MCF 10A (cell line): ENCODE measurements at places on chromosomes 1 and 21.

- peaks cover 39% of the 10 kb centered on the region for H3K27me3 ChIP-seq
- no peaks in the 10 kb centered on the region for H3K36me3 ChIP-seq
- H3K4me3 ChIP-seq, result no peak overlapping the region
- DNase-seq, result no peak
- H3K4me1 ChIP-seq, result no peaks in the 10 kb centered on the region
- H3K27ac ChIP-seq, result no peak overlapping the region
These were observed 631.8 kb downstream of the AJAP1 start for GRCh38 chr1:5286244-5286643.

DNA sequence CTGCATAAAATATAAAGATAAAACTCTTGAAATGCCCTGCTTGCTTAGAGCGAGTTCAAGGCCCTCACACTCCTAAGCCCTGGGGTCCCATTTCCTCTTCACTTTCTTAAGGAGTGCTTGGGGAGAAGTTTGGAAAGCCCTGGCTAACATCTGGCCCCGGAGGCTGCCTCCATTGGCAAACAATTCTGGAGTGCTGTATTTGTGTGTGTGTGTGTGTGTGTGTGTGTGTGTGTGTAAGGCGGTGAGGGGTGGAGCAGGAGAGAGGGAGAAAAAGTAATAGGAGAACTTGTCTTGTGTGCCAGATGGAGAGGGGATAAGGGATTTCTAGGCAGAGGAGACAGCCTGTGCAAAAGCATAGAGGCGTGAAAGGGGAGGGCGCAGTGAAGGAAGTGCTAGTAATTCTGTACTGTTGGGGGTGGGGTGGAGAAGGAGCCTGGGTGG lies 578 bp upstream of the TRIM62 start:
- H3K27me3 ChIP-seq, result no peaks in the 10 kb centered on the region
- peaks cover 8% of the 10 kb centered on the region for H3K4me1 ChIP-seq
- H3K4me3 ChIP-seq, result peak overlapping the region; percentile 77
- DNase-seq, result peak; percentile 7
- H3K36me3 ChIP-seq, result no peaks in the 10 kb centered on the region

DNA sequence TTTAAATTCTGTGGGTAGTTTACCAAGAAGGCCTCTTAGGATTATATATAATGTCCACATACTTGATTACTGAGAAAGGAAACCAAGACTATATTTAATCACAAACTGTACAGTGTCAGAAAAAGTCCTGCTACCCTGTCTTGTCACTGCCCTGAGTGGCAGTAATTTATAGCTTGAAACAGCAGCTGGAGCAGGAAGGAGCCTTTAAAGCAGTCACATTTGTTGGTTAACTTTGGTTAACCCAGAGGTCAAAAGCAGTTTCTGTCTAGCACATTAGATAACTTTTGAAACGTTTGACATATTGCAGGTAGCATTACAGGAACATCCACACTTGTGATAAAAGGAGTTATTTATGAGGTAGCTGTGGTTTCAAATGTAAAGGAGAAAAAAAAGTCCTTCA lies 161.7 kb downstream of the ROR1 start:
- H3K4me1 ChIP-seq, result peaks cover 6% of the 10 kb centered on the region
- no peak overlapping the region for H3K27ac ChIP-seq
- no peaks in the 10 kb centered on the region for H3K27me3 ChIP-seq
- no peak for DNase-seq
- H3K4me3 ChIP-seq, result no peak overlapping the region

DNA sequence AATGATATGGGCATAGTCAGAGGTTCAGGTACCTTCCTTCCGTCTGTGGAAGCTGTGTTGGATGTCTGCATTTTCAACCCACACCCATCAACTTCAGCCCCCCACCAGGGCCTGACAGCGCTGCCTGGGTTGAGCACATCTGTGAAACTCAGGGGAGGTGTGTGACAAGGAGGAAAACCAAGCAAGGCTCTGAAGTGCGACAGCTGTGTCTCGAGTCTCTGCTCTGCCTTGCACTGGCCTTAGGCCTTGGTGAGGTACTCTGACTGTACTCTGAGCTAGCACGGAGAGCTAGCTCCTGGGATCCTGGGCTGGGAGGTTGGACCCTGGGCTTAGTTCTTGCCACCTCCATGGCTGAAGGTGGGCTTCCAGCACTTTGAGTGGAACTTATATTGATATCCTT lies 9.1 kb downstream of the VANGL2 start:
- H3K27me3 ChIP-seq, result no peaks in the 10 kb centered on the region
- H3K27ac ChIP-seq, result no peak overlapping the region
- peaks cover 14% of the 10 kb centered on the region for H3K4me1 ChIP-seq
- no peak overlapping the region for H3K4me3 ChIP-seq
- no peak for DNase-seq

DNA sequence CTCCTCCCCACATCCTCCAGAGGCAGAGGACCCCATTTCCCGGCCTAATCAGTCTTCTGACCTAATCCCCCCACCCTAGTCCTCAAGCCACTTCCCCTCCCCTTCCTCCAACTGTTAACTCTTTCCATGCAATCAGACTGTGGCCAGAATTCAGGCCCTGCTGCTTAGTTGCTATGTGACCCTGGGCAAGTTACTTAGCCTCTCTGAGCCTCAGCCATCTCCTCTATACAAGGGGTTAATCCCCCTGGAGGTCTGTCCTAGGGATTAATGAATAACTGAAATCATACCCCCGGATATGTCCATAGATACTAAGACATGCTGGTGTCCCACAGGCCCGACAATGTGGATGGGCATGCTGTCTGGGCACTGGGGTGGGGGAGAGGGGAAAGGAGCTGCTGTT lies 18.3 kb downstream of the AHDC1 start:
- no peak overlapping the region for H3K27ac ChIP-seq
- H3K27me3 ChIP-seq, result no peaks in the 10 kb centered on the region
- H3K4me1 ChIP-seq, result peaks cover 21% of the 10 kb centered on the region
- H3K36me3 ChIP-seq, result peaks cover 10% of the 10 kb centered on the region

DNA sequence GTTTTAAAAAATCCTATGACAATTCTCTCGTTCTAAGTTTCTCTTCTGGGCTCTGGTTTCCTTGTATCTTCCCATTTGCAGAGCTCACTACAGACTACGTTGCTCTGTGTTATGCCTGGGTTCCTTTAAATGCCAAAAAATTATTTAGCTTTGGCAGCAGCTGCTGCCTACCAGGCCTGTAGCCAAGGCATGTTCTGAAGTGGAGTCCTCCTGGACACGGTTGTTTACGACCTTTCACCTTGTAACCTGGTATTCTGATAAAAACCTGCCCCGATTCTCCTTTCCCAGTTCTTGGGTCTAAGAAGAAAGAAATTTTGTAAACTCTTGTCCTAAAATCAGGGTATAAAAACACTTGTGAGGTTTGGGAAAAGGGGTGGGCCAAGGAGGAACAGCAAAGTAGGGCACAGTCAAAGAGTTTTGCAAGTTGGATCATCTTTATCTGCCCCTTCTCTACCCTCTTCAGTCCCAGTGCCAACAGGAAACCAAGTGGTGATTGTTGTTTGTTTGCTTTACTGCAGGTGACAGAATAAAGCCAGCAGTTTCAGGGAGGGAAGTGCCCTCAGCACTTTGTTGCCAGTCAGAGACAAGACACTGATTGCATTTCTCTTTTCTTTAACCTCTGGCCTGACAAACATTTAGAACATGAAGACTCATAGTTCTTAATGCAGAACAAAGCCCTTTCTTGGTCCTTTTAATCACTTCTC lies 3.1 kb upstream of the TXNIP start:
- H3K4me1 ChIP-seq, result peaks cover 50% of the 10 kb centered on the region
- H3K27me3 ChIP-seq, result no peaks in the 10 kb centered on the region

DNA sequence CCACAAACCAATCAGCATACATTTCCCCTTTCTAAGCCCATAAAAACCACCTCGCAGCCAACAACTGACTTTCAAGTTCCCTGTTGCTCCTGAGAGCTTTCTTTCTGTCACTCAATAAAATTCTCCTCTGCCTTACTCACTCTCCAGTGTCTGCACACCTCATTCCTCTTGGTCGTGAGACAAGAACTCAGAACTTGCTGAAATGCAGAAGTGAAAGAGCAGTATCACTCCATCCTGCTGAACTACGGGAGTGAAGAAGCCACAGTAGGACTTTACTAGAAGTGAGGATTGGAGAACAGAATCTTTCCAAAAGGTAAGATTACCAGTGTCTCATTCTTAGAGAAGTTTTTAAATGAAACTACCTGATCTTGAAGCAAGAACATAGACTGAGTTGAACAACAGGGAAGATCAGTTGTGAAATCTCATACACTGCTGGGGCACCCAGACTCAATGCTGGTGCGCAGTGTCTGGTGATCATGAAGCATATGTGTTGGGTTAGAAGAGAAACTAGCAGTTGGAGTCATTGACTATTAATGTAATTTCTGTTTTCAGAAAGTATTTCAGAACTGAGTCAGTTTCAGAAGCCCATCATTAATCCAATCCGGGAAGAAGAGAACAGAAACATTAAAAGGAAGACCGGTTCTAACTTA lies 726.9 kb upstream of the TMPRSS15 start:
- peak; percentile 0 for DNase-seq
- no peak overlapping the region for H3K4me3 ChIP-seq
- no peaks in the 10 kb centered on the region for H3K27me3 ChIP-seq
- H3K4me1 ChIP-seq, result no peaks in the 10 kb centered on the region
- no peaks in the 10 kb centered on the region for H3K36me3 ChIP-seq
- H3K27ac ChIP-seq, result no peak overlapping the region

DNA sequence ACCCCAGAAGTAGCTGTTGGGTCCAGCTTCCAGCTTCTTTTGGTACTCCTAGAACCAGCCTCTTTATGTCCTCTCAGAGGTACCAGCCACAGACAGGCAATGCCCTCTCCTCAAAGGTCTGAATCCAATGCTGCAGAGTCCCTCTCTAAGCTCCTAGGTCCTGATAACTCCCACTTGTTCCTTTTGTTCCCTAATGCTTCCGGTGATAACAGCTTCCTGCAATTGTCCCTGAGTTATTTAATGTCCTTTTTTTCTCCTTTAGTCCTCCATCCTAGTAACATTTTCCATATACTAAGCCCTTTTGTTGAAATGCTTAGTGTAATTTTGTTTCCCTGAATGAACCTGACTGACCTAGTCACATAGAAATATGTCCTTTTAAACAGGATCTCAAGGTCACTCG lies 201.7 kb upstream of the BEND5 start:
- H3K4me1 ChIP-seq, result no peaks in the 10 kb centered on the region
- no peak for DNase-seq
- H3K4me3 ChIP-seq, result no peak overlapping the region

GRCh38 chr1:69425871-69426270 lies 141.9 kb upstream of the LRRC7 start:
- H3K4me1 ChIP-seq, result no peaks in the 10 kb centered on the region
- no peak for DNase-seq
- H3K27me3 ChIP-seq, result no peaks in the 10 kb centered on the region
- H3K36me3 ChIP-seq, result no peaks in the 10 kb centered on the region
- H3K4me3 ChIP-seq, result no peak overlapping the region

GRCh38 chr1:54099061-54099610 lies 45.7 kb downstream of the TCEANC2 start:
- H3K27ac ChIP-seq, result no peak overlapping the region
- DNase-seq, result no peak
- H3K4me3 ChIP-seq, result no peak overlapping the region
- H3K27me3 ChIP-seq, result no peaks in the 10 kb centered on the region
- no peaks in the 10 kb centered on the region for H3K4me1 ChIP-seq
